ENCODE measurements at places on chromosomes 11 and 22. TPM values are rescaled to one million over a fixed set of nuclear protein-coding genes. Genes with fewer than 3 reads are reported as not detected.

GRCh38 chr11:17810746-17811145 is 76.2 kb downstream of the KCNC1 start:
- no peak for DNase-seq

GRCh38 chr11:10758957-10759356 is 7.9 kb downstream of the CTR9 start:
- no peak for DNase-seq

DNA sequence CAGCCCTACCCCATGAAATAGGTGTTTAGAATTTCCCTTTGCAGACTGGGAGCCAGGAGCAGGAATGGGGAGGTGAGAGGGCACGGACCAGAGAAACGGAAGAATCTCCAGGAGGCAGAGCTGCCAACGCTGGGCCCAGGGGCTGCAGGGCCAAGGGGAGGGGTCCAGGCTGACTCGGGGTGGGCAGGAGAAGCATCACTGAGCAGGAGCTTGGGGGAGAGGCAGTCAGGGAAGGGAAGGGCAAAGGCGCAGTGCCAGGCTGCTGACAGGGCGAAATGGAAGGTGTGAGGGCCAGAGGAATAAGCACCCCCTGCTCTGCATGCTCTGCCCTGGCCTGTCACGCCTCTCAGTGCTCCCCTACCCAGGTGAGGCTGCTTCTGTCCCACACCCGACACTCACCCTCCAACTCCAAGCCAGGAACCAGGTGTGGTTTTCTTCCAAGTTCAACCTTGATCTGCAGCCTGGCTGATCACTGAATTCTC is 14.5 kb downstream of the LRRC32 start:
- no peak for DNase-seq

DNA sequence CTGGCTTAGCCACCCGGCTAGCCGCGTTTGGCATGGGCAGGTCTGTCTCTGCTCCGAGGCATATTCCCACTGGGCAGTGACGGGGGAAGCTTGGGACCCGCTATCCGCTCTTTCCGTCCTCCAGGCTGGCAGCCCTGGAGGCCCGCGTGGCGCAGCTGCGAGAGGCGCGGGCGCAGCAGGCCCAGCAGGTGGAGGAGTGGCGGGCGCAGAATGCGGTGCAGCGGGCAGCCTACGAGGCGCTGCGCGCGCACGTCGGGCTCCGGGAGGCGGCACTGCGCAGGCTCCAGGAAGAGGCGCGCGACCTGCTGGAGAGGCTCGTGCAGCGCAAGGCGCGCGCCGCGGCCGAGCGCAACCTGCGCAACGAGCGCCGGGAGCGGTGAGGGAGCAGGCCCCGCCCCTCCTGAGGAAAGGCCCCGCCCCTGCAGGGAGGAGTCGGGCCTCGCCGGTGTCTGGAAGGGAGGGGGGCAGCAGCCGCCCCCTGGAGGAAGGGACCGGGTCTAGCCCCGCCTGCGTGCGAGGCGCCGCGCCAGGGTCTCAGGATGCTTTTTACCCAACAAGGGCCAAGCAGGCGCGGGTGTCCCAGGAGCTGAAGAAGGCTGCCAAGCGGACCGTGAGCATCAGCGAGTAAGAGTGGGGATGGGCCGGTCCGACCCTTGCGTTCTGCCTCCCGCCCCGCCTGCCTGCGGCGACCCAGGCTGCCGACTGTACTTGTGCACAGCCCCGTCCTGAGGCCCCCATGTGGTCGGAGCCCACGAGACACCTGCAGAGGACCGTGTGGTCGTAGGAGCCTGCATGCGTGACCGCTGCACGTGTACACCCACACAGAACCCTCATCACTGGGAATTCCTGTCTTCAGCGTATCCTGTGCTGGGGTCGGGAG is 7.9 kb downstream of the ATG16L2 start:
- DNase-seq: peak; percentile 59

GRCh38 chr11:3970108-3970507 is 114.6 kb downstream of the STIM1 start:
- DNase-seq: no peak

GRCh38 chr22:50576070-50576469 is 2.2 kb downstream of the CPT1B start:
- DNase-seq: no peak

DNA sequence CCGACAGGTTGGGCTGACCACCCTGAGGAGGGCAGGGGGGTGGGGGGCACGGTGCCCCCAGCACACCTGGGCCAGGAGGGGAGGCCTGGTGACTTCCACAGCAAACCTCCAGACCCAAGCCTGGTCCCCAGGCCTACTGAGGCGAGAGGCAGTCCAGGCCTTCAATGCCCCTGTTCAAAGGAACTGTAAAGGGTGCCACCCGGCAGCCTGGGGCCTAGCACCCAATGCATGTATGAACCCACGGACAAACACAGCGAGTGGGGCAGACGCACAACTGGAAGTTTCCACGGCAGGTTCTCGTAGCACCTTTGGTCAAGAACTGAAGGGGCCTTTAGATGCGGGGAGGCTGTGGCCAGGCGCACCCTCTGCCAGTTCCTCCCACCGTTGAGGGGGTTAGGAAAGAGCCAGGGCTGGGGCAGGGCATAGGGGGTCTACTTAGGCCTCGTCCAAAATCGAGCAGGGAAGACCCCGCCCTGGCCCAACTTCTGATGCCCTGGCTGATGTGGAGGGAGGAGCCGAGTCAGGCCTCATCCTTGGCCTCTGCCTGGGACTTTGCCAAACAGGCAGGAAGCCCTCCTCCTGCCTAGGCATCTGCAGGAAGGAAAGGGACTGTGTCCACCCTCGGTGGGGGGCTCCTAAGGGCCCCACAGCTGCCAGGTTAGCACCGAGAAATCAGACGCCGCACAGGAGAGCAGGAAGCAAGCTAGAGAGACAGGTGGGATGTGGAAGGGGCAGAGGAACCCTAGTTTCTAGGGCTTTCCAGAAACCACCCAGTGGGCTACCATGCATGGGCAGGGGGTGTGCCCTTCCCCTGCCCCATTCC is 6.6 kb downstream of the CBX6 start:
- DNase-seq: no peak

GRCh38 chr11:123062892-123063825 is 1.2 kb upstream of the HSPA8 start:
- peak; percentile 41 for DNase-seq

DNA sequence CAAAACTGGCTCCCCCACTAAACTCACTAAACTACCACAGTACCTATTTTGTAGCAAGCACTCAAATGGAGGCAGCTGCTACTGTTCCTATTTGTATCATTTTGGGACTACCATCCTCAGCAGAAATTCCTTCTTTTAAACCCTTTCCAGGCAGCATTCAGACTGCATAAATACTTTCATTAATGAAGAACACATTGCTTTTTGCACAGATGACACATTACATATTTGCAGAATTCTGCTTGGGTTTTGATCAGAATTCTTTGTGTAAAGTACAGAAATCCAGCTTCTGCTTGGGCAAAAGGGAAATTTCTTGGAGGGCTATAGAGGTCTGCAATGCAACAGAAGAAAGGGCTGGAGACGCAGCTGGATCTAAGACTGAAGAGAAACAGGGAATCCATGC is 24.2 kb downstream of the RBX1 start:
- DNase-seq: no peak

DNA sequence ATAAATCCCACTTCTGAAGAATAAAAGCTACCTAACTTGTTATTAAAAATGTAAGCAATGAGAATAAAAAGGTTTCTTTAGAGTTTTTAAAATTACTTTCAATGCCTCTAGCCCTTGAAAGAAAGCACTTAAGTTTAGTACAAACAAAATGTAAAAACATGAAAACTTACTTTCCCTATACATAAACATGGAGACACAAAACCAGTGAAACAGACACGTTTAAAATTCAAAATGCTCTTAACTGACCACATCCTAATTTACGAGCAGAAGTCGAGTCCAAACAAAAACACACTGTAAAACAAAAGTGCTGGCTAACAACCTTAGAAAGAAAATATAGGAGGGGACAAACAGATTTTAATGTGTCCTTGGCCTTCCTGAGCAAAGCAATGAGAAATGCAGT is 36.6 kb downstream of the TCF20 start:
- no peak for DNase-seq

GRCh38 chr22:21064917-21065864 is 19.4 kb downstream of the LRRC74B start:
- DNase-seq: no peak

DNA sequence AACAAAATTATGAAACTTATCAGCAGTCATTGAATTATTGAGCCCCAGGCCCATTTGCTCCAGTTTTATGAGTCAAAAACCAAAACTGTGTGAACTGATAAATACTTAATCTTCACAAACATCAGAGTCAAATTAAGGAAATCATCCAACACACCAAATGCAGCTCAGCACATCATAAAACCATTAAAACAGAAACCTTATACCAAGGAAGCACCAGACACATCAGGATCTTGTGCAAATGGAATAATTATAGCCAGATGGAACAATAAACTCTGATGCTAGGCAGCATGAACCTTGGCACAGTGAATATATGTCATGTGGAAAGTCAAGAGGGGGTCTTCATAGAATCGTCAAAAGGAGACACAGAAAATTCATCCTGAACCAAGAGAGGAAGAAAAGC is 410.7 kb upstream of the API5 start:
- DNase-seq: no peak

GRCh38 chr22:24323695-24324094 is 53.1 kb downstream of the SPECC1L start:
- DNase-seq: no peak

GRCh38 chr22:45834241-45834640 is 142.7 kb downstream of the WNT7B start:
- DNase-seq: no peak

FGF19 gene
- not detected for total RNA-seq

TRIM29 gene
- not detected for total RNA-seq

CSF2RB gene
- total RNA-seq: 11.7 TPM

TMEM126B gene
- 52.5 TPM for total RNA-seq

KCTD14 gene
- total RNA-seq: 0.16 TPM

TMPRSS4 gene
- not detected for total RNA-seq

MYOD1 gene
- not detected for total RNA-seq

Measured in activated T-helper 1 cell treated with anti-CD3 and anti-CD28 coated beads, Interleukin-12 subunit alpha, Interleukin-12 subunit beta, Interleukin-2, Interleukin-4 antibody, amounts not matched to agents 30 ng/mL and 10 ng/mL and 1 ng/mL, durations not matched to agents 14 hours and 24 hours and 36 hours (primary cell).